ENCODE measurements at places on chromosomes 16 and 17.
A peak's percentile ranks its signal among the peaks of the same experiment; 100 is the strongest.

- DNase-seq = no peak
Measured at GRCh38 chr17:66945147-66945835, 19.2 kb upstream of the CACNG4 start.

DNA sequence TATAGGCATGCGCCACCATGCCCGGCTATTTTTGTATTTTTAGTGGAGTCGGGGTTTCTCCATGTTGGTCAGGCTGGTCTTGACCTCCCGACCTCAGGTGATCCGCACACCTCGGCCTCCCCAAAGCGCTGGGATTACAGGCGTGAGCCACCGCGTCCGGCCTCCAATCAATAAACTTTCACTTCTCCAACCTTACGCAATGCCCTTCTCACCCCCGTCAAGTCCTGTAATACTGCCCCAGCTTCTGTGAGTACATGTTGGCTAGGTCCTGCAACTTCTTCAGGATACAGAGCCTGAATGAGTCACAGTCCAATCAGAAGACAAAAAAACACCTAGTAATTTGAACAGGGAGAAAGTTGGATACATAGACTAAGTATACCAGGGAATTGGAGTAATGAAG, 47.1 kb upstream of the PHOSPHO1 start:
- no peak for DNase-seq

- DNase-seq = no peak
Measured at GRCh38 chr16:56667581-56668571, at the start of gene MT1G. Gene MT1G (minus strand): TSS chr16:56668065. CDS start chr16:56667993, 72 bp downstream.

GRCh38 chr17:40171750-40172149, 5.5 kb upstream of the RAPGEFL1 start:
- DNase-seq = no peak

DNA sequence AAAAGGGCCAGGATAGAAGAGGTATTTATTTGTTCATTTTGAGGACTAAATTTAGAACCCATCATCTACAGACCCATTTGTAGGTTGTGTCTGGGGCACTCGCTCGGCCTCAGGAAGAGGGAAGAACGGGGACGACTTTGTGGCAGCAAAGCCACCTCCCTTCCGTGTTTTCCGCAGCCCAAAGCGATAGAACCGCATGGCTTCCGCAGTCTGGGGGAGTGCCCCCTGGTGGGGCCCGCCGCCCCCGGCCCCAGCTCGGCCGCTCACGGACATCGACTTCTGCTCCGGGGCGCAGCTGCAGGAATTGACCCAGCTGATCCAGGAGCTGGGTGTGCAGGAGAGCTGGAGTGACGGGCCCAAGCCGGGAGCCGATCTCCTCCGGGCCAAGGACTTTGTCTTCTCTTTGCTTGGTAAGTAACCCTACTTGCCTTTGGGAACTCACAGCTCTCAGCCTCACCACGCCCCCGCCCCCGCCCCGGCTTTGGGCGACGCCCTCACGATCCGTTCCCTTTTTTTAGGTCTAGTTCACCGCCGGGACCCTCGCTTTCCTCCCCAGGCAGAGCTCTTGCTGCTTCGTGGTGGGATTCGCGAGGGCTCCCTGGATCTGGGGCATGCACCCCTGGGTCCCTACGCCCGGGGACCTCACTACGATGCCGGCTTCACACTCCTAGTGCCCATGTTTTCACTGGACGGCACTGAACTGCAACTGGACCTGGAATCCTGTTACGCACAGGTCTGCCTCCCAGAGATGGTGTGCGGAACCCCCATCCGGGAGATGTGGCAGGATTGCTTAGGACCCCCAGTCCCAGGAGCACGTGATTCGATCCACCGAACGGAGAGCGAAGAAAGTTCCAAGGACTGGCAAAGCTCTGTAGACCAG, 681 bp downstream of the TMEM102 start:
- no peak for DNase-seq

DNA sequence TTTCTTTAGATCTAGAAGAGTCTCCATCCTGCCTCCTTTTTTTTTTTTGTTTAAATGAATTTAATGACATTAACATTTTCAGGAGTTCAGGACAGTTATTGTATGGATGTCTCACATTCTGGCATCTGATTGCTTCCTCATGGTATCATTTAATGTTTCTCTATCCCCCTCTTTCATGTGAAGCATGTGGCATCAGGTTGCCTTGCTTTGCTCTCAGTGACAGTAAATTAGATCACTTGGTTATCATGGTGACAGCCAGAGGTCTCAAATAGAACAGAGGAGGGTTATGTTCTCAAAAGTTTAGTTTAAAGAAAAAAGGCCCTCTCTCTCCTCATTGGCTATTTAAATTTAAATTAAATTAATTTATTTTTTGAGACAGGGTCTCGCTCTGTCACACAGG, 74.1 kb downstream of the WWP2 start:
- DNase-seq = no peak

DNA sequence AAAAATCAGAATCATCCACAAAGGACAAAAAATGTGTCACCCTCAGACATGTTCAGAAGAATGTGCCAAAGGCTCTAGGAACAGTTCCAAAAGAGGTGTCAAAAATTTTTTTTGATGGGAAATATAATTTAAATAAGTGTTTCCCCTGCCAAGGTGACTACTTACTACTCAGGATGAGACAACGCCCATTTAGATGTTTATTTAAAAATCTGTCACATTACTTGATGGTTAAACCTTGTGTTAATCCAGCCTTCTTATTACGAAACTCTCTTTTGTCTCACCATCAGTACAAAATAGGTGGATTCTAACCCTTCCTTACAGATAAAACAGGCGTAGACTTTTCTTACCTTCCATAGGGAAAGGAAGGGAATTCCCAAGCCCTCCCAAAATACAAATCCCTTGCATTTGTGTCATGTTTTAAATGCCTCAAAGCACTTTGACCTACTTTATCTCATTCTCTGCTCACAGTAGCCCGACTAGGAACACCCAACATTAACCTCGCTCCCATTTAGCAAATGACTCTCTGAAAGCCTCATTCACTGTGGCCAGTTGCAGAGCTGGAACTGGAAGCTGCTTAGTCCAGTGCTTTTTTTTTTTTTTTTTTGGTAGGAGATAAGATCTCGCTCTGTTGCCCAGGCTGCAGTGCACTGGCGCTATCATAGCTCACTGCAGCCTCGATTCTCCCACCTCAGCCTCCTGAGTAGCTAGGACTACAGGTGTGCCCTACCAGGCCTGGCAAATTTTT, 5.8 kb upstream of the GNA13 start:
- DNase-seq = no peak

GRCh38 chr17:57419940-57420550, 163.7 kb downstream of the MSI2 start:
- DNase-seq = no peak

- no peak for DNase-seq
Measured at GRCh38 chr17:16943541-16944333, 28.2 kb downstream of the TNFRSF13B start.

GRCh38 chr17:8121681-8122421, 2.1 kb downstream of the HES7 start:
- DNase-seq = no peak

DNA sequence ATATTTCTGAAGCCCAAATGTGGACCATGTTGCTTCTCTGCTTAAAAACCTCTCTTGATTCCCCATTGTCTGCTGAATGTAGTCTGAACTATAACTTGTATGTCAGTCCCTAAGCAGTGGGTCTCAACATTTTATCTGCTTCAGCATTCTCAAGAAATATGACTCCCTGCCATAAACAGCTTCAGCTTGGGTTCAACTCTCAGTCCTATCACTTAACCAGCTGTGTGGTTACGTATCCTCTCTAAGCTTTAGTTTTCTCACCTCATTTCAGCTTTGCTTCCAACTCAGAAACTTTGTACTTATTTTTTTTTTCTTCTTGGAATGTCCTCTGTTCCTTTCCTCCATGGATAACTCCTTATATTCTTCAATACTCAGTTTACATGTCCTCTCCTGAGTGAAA, 4.6 kb upstream of the DDX52 start:
- no peak for DNase-seq

DNA sequence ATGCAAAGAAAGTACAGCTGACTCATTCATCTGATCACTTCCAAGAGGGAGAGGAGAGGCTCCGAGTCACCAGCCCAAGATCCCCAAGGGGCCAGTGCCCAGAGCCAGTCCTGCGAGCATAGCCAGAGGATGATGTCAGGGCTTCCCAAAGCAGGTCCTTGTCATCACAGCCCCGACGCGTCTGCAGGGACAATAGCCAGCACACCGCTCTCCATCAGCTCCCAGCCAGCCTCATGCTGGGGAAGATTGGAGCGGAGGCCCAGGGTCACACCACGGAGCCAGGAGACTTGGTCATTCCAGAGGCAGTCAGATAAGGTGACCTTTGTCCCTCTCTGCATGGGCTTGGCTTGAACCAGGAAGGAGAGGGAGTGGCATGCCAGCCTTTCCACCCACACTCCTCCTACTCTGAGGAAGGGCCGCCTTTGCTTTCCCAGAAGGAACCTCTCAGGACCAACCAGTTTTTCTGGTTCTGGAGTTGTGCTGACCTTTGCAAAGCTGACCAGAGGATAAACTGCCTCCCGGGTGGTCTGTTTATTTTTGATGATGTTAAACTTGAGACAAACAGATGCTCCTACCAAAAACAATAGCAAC, 58.3 kb upstream of the ARHGAP44 start:
- DNase-seq = no peak

GRCh38 chr17:16211590-16211989, 3.7 kb downstream of the NCOR1 start:
- no peak for DNase-seq

DNA sequence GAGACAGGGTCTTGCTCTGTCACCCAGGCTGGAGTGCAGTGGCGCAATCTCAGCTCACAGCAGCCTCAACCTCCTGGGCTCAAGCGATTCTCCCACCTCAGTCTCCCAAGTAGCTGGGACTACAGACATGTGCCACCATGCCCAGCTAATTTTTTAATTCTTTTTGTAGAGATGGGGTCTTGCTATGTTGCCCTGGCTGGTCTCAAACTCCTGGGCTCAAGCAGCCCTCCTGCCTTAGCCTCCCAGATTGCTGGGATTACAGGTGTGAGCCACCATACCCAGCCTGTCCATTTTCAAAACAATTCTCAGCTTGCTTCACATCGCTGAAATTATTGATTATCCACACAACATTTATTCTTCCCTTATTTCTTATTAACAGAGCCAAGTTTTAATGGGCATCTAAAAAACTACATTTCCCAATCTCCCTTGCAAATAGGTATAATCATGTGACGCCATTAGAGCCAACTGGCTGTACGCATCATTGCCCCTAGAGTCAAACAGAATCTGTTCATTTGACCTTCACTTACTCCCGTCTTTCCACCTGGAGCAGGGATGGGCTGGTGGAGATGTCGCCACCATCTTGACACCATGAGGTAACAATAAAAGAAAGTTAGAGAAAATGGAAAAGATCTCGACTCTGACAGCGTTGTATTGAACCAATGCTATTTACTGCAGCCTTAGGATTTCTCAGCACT, 148.0 kb upstream of the FOXF1 start:
- no peak for DNase-seq

GRCh38 chr17:50106393-50107131, 11.4 kb downstream of the PDK2 start:
- DNase-seq = no peak

DNA sequence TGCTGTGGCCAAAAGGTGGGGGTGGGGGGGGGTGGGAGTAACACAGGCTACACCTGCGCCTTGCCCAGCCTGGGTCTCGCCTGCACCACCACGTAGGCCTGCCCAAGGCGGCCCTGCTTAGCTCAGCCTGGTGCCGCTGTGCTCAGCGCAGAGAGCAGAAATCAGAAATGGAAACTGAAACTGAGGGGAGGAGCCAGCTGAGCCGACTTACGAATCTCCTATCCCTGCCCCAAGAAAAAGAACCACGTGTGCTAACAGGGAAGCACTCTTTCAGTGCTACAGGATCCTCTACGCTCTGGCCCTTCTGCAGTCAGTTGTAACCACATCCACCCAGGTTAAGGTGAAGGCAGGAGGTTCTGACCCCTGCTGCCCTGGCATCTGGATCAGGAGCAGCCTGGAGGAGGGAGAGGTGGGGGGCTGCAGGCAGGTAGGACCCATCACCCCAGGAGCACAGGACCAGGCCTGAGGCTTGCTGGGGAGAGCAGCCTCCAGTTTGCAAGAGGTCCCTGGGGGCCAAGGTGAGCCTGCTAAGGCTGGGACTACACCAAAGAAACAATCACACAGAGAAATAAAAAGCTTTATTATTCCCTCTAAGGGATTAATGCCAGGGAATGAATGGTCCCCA, at the start of gene DHX58:
TSS of gene DHX58 (minus strand) at position 163 of the 625 bp plus-strand sequence. CDS start 822 bp downstream, outside the sequence.
- peak; percentile 61 for DNase-seq

- no peak for DNase-seq
Measured at GRCh38 chr16:51156807-51157200, 5.7 kb upstream of the SALL1 start.
